ENCODE measurements at places on chromosomes 4 and X.

GRCh38 chr4:187606581-187606980 is 389.0 kb upstream of the ZFP42 start:
- no peaks in the 10 kb centered on the region for H3K4me1 ChIP-seq
- DNase-seq = no peak
- H3K27ac ChIP-seq = no peak overlapping the region
- H3K27me3 ChIP-seq = no peaks in the 10 kb centered on the region
- no peaks in the 10 kb centered on the region for H3K36me3 ChIP-seq

DNA sequence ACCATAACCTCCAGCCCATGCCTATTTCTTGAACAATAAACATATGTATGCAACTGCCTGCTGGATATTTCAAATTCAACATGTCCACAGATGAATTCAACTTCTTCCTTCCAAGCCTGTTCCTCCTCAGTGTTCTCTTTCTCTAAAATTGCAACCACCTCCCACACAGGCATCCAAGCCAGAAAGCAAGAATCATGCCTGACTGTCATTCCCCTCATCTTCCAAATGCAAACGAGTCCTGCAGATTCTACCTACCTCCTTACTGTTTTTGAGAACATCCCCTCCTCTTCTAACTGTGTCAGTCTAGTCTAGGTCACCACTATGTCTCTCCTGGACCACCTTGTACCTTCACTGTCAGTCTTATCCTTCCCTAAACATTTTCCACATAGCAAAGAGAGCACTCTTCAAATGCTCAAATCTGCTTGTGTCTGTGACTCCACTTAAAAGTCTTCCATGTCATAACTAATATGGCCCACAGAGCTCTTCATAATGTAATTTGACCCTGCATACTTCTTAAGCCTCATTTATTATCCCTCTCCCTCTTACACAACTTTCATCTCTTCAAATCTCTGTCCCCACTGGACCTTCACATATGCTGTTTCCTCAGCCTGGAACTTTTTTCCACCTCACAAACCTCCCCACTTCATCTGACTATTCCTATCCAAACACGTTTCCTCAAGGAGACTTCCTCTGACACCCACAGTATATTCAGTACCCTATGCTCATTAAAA is 25.7 kb downstream of the MAPK10 start:
- H3K4me1 ChIP-seq = no peaks in the 10 kb centered on the region
- H3K36me3 ChIP-seq = no peaks in the 10 kb centered on the region
- no peak overlapping the region for H3K4me3 ChIP-seq

DNA sequence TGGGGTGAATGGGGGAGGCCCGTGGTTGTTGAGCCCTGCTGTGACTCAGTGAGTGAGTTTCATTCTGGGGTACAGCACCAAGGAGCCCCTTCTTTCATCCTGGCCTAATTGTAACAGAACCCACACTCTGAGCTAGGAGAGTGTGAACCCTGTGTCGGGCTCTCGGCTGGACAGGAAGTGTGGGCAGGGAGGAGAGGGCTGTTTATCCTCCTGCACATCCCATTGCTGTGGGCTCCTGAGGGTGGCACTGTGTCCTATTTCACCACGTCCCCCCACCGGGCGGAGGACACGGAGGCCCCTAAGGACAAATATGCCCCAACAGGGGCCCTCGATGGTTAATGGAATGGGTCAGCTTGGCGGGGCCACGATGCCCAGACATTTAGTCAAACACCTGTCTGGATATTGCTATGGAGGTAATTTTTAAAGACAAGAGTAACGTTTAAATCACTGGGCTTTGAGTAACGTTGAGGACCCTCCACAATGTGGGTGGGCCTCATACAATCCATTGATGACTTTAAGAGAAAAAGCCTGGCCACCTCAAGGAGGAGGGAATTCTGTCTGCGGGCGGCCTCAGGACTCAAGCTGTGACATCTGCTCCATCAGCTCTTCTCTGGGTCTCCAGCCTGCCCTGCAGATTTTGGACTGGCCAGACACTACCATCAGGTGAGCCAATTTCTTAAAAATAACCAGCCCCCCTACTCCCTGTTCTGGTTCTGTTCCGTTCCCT is 46.1 kb upstream of the SORCS2 start:
- no peaks in the 10 kb centered on the region for H3K36me3 ChIP-seq
- no peak overlapping the region for H3K4me3 ChIP-seq
- H3K27ac ChIP-seq = no peak overlapping the region
- DNase-seq = no peak

DNA sequence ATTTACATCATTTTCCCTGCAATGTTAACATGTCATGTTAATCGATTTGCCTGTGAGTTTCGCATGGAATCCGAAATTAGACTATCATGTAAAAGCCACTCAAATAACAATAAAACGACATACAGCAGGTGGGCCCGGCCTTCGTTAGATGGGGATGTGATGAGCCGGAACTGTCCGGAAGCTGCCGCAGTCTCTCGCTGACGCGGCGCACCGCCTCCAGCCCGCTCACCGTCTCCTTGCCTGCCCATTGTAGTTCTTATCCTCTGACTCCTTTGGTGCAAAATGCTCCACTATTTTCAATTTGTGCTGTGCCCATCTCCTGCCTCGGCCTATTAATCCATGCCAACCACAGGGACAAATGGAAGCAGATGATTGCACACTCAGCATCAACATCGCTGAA is 877.5 kb upstream of the TENM3 start:
- no peaks in the 10 kb centered on the region for H3K27me3 ChIP-seq
- no peak for DNase-seq
- H3K4me3 ChIP-seq = no peak overlapping the region
- no peaks in the 10 kb centered on the region for H3K36me3 ChIP-seq
- no peak overlapping the region for H3K27ac ChIP-seq

DNA sequence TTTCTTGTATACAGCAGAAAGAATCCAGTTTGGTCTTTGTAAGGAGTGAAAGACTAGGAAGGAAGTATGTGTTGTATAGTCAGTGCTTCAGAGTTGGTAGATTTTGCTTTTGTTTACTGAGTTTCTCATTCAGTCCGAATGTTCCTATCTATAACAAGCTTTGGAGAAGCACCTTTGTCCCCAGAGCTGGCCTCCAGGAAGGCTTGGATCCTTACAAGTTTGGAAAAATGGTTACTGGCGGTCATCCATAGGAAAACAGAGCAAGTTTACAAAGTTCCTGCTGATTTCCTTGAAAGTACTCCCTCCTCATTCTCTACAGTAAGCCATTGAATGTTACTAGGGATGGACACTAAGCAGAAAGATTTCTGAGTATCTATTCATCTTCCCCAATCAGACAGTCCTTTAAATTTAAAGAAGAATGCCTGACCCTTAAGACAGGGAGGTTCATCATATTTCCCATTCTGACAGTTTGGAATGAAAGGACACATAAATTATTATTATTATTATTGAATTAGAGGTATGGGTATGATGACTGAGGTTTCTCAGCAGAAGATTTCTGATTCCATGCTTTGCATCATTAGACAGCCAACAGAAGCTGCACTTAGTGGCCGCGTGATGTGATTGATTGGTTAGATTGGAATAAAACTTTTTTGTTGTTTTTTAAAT is 35.8 kb downstream of the FAT4 start:
- H3K27ac ChIP-seq = no peak overlapping the region
- no peaks in the 10 kb centered on the region for H3K27me3 ChIP-seq
- H3K4me3 ChIP-seq = no peak overlapping the region
- no peaks in the 10 kb centered on the region for H3K36me3 ChIP-seq
- H3K4me1 ChIP-seq = no peaks in the 10 kb centered on the region

GRCh38 chrX:7119950-7120877 is 27.3 kb upstream of the STS start:
- no peak overlapping the region for H3K4me3 ChIP-seq
- no peaks in the 10 kb centered on the region for H3K36me3 ChIP-seq
- no peaks in the 10 kb centered on the region for H3K27me3 ChIP-seq
- peaks cover 24% of the 10 kb centered on the region for H3K4me1 ChIP-seq

GRCh38 chr4:71472946-71473345 is 134.1 kb downstream of the SLC4A4 start:
- H3K27ac ChIP-seq = no peak overlapping the region
- no peaks in the 10 kb centered on the region for H3K27me3 ChIP-seq
- H3K36me3 ChIP-seq = peaks cover 6% of the 10 kb centered on the region
- no peak for DNase-seq

- no peaks in the 10 kb centered on the region for H3K27me3 ChIP-seq
- peaks cover 9% of the 10 kb centered on the region for H3K4me1 ChIP-seq
- no peak for DNase-seq
- H3K36me3 ChIP-seq = peaks cover 64% of the 10 kb centered on the region
- H3K27ac ChIP-seq = no peak overlapping the region
Measured at GRCh38 chr4:1333256-1333655, 13.8 kb upstream of the UVSSA start.

- H3K27ac ChIP-seq = no peak overlapping the region
- H3K4me1 ChIP-seq = no peaks in the 10 kb centered on the region
- no peaks in the 10 kb centered on the region for H3K36me3 ChIP-seq
Measured at GRCh38 chr4:33961761-33962160, 2282.6 kb downstream of the ARAP2 start.

GRCh38 chr4:107930821-107931774 is at the start of gene CYP2U1:
CYP2U1 (plus strand) TSS chr4:107931549; CDS start chr4:107931644, 95 bp downstream.
- peaks cover 19% of the 10 kb centered on the region for H3K4me1 ChIP-seq
- H3K27me3 ChIP-seq = no peaks in the 10 kb centered on the region
- no peaks in the 10 kb centered on the region for H3K36me3 ChIP-seq
- H3K4me3 ChIP-seq = peak within 1 kb of the TSS; percentile 63
- peak within 1 kb of the TSS; percentile 87 for H3K27ac ChIP-seq

DNA sequence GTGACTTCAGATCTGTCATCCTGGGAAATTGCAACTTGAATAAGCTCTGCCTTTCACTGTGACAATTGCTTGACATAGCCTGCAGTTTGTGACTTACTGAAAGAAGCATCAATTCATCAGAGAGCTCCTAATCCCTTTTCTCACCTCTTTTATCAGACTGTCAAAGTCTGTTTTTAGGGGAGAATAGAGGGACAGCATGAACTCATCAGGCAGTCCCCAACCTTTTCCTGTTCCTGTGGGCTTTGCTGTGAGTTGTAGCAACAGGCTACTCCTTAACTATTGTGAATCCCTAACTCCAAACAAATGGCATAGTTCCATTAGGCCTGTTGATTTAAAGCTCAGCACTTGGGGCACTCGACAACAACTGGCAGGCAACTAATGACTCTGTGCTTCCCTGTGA is 64.9 kb downstream of the DOCK11 start:
- no peaks in the 10 kb centered on the region for H3K27me3 ChIP-seq
- H3K36me3 ChIP-seq = no peaks in the 10 kb centered on the region
- DNase-seq = no peak

GRCh38 chr4:103144926-103145325 is 45.3 kb upstream of the BDH2 start:
- no peak overlapping the region for H3K27ac ChIP-seq
- H3K4me1 ChIP-seq = no peaks in the 10 kb centered on the region
- no peaks in the 10 kb centered on the region for H3K36me3 ChIP-seq
- no peak overlapping the region for H3K4me3 ChIP-seq

DNA sequence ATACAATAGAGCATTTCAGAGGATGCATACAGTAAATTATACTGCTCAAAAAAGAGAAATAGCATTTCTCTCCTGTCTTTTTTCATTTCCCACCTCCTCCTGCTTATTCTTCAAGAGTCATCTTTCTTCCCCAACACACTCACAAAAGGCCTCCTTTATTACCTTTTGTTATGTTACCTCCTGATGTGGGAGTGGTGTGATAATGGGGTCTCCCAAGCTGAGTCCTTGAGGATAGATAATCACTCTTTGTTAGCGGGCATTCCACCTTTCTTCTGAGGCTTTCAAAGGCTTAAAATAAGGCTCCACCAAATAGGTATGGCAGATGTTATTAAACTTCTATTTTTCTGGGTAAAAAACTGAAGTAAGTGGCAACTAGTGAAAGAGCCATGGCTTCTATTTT is 159.8 kb downstream of the CPEB2 start:
- H3K27me3 ChIP-seq = no peaks in the 10 kb centered on the region
- no peak for DNase-seq
- H3K4me3 ChIP-seq = no peak overlapping the region
- no peaks in the 10 kb centered on the region for H3K4me1 ChIP-seq

DNA sequence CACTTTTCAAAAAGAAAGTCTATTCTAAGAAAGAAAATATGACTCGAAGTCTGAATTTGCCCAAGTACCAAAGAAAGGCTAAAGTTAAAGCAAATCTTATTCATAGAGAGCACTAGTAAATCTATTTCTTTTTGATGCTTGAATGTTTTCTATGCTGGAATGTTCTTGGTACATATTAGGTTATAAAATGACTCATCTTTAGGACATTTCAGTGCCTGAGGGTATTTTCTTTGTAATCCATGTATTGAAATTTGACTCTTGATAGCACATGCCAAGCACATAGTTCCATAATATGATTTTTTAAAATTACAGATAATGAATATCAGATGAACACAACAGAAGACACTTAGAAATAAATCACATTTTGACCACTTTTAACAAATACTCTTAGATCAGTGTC is 232.8 kb downstream of the TRIML1 start:
- H3K27ac ChIP-seq = no peak overlapping the region
- no peak overlapping the region for H3K4me3 ChIP-seq
- H3K27me3 ChIP-seq = no peaks in the 10 kb centered on the region
- DNase-seq = no peak

DNA sequence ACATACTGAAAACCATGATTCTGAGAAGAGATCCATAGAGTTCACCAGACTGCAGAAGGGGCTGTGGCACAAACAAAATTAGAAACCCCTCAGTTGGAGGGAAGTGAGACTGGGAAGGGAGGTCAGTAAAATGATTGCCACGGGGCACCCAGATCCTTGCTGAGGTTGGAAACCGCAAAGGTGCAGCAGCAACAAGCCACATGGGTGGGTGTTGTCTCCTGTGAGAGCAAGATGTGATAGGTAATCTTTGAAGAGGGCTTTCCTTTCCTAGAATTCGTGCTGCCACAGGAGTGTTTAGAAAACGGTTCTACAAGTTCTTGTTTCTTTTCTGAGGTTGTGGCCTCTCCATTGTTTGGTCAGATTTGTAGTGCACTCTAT is 85.5 kb downstream of the NFKB1 start:
- H3K36me3 ChIP-seq = peaks cover 50% of the 10 kb centered on the region
- H3K27me3 ChIP-seq = no peaks in the 10 kb centered on the region
- no peak for DNase-seq
- H3K4me3 ChIP-seq = no peak overlapping the region

DNA sequence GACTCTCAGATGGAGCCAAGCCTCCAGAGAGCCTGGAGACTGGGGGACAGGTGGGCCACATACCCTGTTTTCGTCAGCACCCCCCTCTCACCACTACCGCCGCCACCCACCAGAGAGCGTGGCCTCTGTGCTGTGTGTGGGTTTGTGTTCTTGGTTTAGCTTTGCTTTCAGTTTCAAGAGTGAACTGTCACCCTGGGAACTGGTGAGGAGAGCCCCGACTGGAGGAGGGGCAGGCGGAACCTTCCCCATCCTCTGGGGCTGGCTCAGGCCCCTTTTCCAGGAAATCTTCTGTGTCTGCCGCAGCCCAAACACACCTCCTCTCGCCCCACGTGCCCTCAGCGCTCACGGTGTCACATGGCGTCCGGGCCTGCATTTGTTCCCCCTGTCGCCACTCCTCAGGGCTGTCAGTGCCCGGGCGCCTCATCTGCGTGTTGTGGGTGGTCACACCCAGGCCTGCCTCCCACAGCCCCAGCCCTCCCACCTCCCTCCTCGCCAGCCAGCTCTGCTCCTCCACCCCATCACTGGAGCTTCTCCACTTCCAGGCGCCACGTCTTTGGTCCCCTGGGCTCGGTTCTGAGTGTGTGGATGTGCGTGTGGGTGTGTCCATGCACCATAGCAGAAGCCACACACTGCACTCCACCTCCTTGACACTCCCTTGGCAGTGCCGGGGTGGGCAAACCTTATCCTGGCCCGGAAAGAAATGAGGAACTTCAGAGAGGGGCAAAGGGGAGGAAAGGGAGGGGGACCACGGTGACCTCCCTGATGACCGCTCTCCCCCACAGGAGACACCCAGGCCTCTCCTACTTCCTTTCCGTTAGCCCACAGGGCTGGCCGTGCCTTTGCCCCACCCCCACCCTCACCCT is 27.8 kb downstream of the ELF4 start:
- H3K27me3 ChIP-seq = no peaks in the 10 kb centered on the region
- peaks cover 37% of the 10 kb centered on the region for H3K4me1 ChIP-seq
- H3K4me3 ChIP-seq = peak overlapping the region; percentile 3
- peak overlapping the region; percentile 45 for H3K27ac ChIP-seq
- peak; percentile 64 for DNase-seq
